Ureter (tissue), 1 donor: ENCODE measurements at places on chromosomes 7 and 10. TPM values are rescaled to one million over a fixed set of nuclear protein-coding genes. Genes with fewer than 3 reads are reported as not detected.
A peak's percentile ranks its signal among the peaks of the same experiment; 100 is the strongest.

GRCh38 chr10:27393961-27394360, 110.1 kb upstream of the RAB18 start:
- no peak for DNase-seq

GRCh38 chr10:113843972-113844485, 9.9 kb downstream of the DCLRE1A start:
- DNase-seq: no peak

DNA sequence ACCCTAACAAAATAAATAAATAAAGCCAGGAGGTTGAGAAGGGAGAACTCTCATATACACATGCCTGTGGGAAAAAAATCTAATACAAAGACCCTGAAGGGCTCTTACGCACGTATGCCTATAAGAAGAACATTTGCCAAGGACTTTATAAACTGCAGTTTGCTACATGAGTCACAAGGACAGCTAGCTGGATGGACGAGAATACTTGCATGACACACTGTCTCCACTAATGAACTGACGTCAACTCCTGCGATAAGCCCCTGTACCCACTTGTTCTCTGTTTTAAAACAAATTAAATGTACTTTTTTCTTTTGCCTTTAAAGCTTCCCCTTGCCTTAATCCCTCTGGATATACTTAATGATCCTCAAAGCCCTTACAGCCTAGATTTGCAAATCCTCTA, 374.6 kb upstream of the GHITM start:
- DNase-seq: no peak

- no peak for DNase-seq
Observed at GRCh38 chr7:155282671-155283070, 15.0 kb upstream of the INSIG1 start.

DNA sequence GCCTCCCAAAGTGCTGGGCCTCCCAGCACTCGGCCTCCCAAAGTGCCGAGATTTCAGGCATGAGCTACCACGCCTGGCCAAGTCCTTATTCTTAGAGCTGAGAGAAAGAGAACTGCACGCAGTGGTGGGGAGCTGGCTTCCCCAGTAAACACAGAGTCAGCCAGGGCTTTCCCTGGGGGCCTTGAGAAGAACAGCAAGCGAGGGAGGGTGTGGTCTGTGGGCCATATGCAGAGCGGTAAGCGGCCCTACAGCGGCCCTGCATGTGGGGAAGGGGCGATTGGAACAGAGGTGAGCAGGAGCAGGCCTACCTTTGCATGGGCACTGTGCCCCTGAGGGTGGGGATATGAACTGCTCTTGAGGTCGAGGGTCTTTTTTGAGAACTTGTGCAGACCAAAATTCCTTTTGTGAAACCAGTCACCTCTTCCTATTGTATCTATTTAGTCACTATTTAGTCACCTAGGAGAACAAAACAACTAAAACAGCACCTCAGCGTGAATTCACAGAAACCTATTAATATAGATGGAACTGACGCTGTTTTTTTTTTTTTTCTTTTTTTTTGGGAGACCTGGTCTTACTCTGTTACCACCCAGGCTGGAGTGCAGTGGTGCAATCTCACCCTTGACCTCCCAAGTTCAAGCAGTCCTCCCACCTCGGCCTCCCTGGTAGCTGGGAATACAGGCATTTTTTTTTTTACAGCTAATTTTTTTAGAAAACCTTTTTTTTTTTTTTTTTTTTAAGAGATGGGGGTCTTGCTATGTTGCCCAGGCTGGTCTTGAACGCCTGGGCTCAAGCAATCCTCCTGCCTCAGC, 36.9 kb upstream of the SH2D4B start:
- no peak for DNase-seq

Gene GRIFIN
- not detected for total RNA-seq

Gene PPIF
- total RNA-seq: 108 TPM

Gene RET
- total RNA-seq: 0.42 TPM

DNA sequence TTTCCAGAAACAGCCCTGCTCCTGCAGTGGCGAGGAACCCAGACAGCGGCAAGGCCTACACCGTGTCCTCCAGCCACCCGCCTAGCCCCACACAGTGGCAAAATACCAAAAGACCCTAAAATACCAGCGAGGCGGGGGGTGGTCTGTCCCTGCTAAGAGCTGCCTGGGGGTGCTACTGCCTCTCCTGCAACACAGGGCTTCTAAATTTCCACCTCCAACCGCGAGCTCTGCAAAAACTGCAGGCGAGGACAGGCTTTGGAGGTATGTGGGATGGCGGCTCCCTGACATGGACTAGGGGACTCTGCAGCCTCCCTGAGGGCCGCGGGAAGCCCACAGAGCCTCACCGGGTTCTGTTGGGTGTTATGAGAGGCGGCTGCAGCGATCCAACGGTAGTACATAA, 122.3 kb downstream of the WDR37 start:
- DNase-seq: no peak

GRCh38 chr10:70458329-70459060, 17.0 kb upstream of the NODAL start:
- peak; percentile 75 for DNase-seq
